Breast epithelium (tissue), 4 donors: ENCODE measurements at places on chromosomes 1 and 21. TPM values are rescaled to one million over a fixed set of nuclear protein-coding genes. Genes with fewer than 3 reads are reported as not detected.

CELA2A gene
- total RNA-seq: not detected

CNKSR1 gene
- 22.3 TPM for total RNA-seq

NR5A2 gene
- total RNA-seq: 5.6 TPM

GRCh38 chr1:81547912-81548303 lies 252.8 kb upstream of the ADGRL2 start:
- DNase-seq: no peak
- no peaks in the 10 kb centered on the region for H3K27me3 ChIP-seq
- H3K36me3 ChIP-seq: no peaks in the 10 kb centered on the region
- no peaks in the 10 kb centered on the region for H3K4me1 ChIP-seq
- no peak overlapping the region for H3K4me3 ChIP-seq

- no peak for DNase-seq
- H3K36me3 ChIP-seq: no peaks in the 10 kb centered on the region
- no peaks in the 10 kb centered on the region for H3K27me3 ChIP-seq
- H3K4me3 ChIP-seq: no peak overlapping the region
Measured at GRCh38 chr21:43855955-43856354, 9.1 kb upstream of the AGPAT3 start.

GRCh38 chr1:53512807-53513755 lies 53.9 kb downstream of the DMRTB1 start:
- H3K4me1 ChIP-seq: no peaks in the 10 kb centered on the region
- DNase-seq: no peak
- no peak overlapping the region for H3K27ac ChIP-seq
- no peak overlapping the region for H3K4me3 ChIP-seq
- H3K27me3 ChIP-seq: no peaks in the 10 kb centered on the region

DNA sequence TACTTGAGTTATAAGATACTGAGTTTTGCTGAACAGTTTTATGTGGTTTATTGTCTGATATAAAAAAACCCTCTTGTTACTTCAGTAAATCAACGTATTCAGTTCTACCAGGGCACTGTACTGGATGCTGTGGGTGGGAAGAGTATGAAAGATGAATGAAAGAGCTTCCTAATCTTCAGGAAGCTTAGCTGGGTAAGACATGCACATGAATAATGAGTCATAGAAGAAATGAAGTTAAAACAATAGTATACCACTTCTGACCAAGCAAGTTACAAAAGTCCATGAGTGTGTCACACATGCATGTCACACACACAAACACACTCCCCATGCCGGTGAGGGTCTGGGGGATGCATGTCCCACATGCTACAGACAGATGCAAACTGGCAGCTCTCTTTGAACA lies 105.9 kb downstream of the SIPA1L2 start:
- no peak for DNase-seq
- H3K27ac ChIP-seq: no peak overlapping the region
- no peaks in the 10 kb centered on the region for H3K36me3 ChIP-seq
- H3K27me3 ChIP-seq: no peaks in the 10 kb centered on the region
- no peak overlapping the region for H3K4me3 ChIP-seq
- H3K4me1 ChIP-seq: no peaks in the 10 kb centered on the region
